Kidney capillary endothelial cell (primary cell): ENCODE measurements at places on chromosomes 1 and 21.
A peak's percentile ranks its signal among the peaks of the same experiment; 100 is the strongest.

DNA sequence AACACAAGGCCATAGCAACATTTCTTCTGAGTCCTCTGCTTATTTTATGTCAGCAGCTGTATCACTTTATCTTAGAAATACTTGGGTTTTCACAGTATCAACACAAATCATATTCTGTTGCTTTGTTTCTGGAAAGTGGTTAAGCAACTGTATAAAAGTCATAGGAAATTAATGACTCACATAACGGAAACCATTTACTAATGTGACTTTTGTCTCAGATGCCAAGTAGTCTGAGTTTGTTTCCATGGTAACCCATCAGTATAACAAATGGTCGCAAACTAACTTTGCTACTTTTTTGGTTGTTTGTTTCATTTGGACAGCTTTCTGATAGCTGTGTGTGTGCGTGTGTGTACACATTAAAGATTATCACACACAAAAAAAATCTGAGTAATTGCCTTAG lies 31.1 kb downstream of the EEIG2 start:
- DNase-seq: peak; percentile 97

GRCh38 chr1:7583291-7584096 lies 187.6 kb upstream of the VAMP3 start:
- no peak for DNase-seq

GRCh38 chr1:38003261-38004250 lies 1.8 kb downstream of the FHL3 start:
- no peak for DNase-seq

DNA sequence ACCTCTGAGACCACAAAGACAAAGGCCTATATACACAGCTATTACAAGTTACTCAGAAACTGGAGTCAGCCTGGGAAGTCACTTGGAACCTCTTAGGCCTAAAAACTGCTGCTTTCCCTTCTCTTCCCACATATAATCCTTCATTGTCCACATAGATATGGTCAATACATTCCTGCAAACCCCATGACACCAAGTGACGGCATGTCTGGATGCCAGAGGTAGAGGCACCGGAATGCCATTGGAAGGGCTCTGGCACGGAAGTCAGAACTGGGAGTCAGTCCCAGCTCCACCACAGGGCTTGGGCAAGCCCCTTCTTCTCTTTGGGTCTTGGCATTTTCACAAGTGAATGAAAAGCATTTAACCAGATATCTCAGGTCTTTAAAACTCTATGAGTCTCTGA lies 204.7 kb downstream of the MATN1 start:
- no peak for DNase-seq

DNA sequence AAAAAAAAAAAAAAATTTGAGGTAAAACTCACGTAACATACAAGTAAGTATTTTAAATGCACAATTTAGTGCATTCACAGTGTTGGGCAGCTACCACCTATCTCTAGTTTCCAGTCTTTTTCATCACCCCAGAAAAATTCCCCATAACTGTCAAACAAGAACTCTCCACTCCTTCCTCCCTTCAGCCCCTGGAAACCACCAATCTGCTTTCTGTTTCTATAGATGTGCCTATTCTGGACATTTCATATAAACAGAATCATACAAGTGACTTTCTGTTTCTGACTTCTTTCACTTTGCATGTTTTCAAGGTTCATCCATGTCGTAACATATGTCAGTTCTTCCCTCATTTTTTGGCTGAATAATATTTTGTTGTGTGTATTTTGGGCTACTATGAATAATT lies 24.9 kb upstream of the ETS2 start:
- DNase-seq: no peak

- no peak for DNase-seq
Observed at GRCh38 chr1:2248854-2249558, 20.9 kb downstream of the SKI start.

- no peak for DNase-seq
Observed at GRCh38 chr1:21129407-21129806, 47.3 kb downstream of the EIF4G3 start.

- peak; percentile 37 for DNase-seq
Observed at GRCh38 chr1:202029171-202029665, 18.8 kb downstream of the ELF3 start.

DNA sequence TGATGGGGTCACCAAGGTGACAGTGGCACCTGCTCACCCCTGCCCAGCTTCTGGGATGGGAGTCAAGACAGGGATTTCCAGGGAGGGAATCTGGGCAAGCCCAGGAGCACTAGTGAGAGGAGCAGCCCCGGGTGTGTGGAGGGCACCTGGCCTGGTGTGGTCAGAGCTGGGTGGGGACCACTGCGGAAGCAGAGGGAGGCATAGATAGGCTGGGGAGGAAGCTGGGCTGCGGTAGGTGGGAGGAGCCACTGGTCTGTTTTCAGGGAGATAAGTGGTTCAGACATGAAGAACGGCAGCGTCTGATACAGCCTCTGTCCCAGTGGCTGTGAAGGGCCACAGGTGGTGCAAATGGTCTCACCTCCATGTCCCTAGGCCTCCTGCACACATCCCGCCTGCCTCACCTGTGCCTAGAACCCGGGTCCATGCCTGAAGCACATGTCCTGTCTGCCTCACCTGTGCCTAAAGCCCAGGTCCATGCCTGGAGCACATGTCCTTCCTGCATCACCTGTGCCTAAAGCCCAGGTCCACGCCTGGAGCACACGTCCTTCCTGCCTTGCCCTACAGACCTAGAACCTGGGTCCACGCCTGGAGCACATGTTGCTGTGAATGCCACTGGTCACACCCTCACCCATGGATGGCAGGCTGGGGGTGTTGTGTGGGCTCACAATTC lies 325.9 kb upstream of the AJAP1 start:
- no peak for DNase-seq

DNA sequence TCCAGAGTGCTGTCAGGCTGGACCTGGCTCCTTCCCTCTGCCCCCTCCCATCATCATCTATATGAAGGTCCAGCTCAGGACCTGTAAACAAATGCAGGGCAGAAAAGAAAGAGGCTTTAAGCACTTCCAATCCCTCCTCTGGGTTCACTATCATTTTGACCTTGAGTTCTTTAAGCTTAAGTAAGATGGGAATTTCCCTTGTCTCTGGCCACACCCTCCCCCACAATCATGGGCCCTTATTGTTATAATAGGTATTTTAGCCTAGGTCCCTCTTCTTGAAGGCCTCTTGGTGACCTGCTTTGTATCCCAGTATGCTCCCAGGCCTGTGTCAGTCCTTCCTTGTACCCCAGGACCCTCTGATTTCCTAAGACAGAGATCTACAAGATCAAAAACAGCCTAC lies 45.1 kb upstream of the EPS15 start:
- DNase-seq: no peak
